HuH-7 (cell line): ENCODE measurements at places on chromosomes 6 and 20.

DNA sequence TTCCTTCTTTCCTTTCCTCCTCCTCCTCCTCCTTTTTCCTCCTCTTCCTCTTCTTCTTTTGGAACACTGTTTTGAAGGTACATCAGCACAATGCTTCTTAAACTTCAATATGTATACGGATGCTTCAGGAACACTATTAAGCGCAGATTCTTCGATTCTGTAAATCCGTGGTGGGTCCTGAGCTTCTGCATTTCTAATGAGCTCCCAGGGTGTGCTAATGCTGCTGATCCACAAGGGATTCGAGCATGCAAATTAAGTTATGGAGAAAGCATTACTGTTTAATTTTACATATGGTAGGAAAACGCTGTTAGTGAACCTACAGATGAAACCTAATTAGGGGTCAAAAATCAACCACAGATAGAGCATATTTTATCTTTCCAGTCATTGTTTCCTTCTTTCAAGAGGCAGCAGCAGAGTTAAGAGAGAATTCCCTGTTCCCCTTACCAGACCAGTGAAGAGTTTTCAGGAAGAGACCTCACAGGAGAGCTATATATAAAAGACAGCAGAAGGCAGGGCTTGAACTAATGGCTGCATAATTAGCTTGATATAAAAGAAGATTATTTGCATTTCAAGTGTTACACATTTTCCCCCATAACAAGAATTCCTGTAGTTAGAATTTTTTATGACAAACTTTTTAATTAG, 47.2 kb downstream of the KIF13A start:
- DNase-seq, result no peak

GRCh38 chr6:87706187-87706966, 4.3 kb upstream of the AKIRIN2 start:
- DNase-seq, result no peak

DNA sequence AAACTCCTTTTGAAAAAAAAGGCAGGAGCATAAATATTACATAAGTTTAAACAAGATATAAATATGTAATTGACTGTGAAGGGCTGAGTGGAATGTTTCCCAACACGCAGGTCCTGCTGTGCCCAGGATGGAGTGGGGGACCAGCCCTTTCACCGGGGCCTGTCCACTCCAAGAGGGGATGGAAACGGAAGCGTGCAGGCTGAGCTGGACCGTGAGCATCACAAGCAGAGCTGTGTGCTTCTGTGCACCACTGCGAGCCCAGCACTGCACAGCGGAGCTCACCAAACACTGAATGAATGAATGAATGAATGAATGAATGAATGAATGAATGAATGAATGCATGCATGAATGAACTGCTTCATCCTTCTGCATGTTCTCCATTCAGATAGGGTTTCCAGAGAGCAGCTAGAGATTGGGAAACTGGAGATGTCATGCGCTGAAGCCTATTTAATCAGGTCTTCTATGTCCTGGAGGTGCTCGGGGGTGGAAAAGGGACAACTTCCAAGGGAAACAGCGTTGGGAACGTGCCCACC, 157.7 kb downstream of the ANKRD60 start:
- DNase-seq, result no peak

DNA sequence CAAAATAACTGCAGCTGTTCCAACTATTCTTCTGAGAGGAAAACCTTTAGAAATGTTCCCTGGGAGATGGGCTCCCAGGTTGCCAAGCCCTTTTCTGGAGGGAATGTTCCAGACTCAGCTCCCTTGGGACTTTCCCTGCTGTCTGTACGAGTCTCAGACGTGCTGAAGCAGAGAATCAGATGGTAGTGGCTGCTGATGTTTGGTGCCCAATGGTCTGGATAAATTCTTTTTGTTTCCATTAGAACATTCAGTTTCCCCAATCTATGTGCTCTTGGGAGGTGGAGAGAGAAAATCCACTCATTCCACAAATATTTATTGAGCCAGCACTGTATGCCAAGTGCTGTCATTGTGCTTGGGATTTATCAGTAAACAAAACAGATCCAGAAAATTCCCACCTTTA, 40.0 kb downstream of the SNHG17 start:
- no peak for DNase-seq

DNA sequence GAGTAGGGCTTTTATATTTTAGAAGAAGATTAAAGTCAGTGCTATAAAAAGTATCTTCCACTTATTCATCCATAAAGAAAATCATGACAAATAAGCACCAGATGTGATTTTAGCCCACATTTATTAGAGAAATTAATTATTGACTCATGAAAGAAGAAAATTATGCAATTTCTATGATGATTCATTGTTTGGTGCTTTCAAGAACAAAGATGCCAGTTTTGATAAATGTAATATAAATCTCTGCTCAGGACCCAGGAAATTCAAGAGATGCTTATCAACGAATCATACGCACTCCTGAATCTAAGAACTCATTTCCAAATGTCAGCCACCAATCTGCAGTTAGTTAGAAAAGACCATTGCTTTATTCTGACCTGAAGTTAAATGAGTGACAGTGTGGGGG, 211.4 kb downstream of the ARHGAP18 start:
- DNase-seq, result no peak

DNA sequence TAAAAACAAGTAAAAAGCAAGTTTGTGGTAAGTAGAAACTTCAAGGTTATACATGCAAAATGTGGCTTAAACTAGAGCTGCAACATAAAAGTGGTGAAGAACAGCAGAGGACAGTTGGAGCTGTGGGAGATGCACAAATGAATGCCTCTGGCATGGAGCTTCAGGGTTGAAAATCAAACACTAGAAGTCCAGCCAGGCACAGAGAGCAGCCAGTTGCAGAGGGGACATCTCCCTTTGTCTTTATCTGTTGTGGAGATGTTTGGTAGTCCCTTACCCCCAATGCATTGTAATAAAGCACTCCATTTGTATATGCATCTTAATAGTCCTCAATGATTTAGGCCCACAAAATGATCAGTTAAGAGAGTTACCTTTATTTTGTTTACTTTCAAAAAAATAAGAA, 73.1 kb upstream of the C20orf144 start:
- no peak for DNase-seq
